ENCODE measurements at places on chromosomes 2 and 18.

GRCh38 chr2:102056079-102056581, 64.4 kb downstream of the IL1R2 start:
- no peak for DNase-seq

DNA sequence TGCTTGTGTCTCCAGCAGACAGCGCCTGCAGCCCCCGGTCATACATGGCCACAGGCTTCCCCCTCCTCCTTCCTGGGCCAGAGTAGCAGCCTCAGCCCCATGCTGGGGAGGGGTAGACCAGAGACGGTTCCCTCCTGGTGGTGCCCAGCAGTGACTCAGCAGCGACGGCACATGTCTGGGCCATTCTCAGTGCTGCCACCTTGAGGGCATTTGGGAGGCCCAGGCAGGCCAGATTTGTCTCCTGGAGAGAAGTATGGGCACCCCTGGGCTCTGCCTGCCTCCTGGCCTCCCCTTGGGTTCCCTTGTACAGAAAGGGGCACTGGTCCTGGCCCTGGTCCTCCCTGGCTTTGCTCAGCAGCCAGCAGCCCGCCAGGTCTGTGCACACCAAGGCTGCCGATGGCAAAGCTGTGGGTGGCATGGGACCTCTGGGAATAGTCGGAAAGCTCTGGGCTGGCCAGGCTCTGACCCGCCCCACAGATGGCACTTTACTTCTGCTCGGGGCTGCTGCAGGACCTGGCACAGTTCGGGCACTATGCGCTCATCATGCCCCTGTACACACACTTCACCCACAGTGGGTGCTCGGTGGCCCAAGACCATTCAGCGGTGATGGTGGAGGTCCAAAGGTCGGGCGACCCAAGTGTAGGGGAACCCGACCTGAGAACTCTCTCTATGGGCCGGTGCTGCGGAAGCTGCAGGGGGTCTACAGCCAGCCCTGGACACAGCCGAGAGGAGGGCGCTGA, 11.4 kb upstream of the ALPI start:
- peak; percentile 37 for DNase-seq

GRCh38 chr2:84534225-84534624, 17.9 kb downstream of the DNAH6 start:
- no peak for DNase-seq

- no peak for DNase-seq
Observed at GRCh38 chr2:464562-465309, 176.8 kb upstream of the ALKAL2 start.

- DNase-seq: no peak
Observed at GRCh38 chr2:197929008-197929885, 124.9 kb downstream of the PLCL1 start.

GRCh38 chr2:205657579-205657978, 24.7 kb upstream of the NRP2 start:
- DNase-seq: no peak
